Osteocyte (in vitro differentiated cells): ENCODE measurements at places on chromosomes 2 and 18. TPM values are rescaled to one million over a fixed set of nuclear protein-coding genes. Genes with fewer than 3 reads are reported as not detected.

YES1 gene
- total RNA-seq: 37.6 and 44.8 TPM in 2 replicates

SEMA4F gene
- total RNA-seq: 12.1 and 14.2 TPM in 2 replicates

- no peaks in the 10 kb centered on the region for H3K27me3 ChIP-seq
- H3K4me1 ChIP-seq: peaks cover 34% of the 10 kb centered on the region
- DNase-seq: no peak
- no peaks in the 10 kb centered on the region for H3K36me3 ChIP-seq
- H3K27ac ChIP-seq: no peak overlapping the region
Measured at GRCh38 chr2:158777077-158777476, 18.0 kb upstream of the DAPL1 start.

DNA sequence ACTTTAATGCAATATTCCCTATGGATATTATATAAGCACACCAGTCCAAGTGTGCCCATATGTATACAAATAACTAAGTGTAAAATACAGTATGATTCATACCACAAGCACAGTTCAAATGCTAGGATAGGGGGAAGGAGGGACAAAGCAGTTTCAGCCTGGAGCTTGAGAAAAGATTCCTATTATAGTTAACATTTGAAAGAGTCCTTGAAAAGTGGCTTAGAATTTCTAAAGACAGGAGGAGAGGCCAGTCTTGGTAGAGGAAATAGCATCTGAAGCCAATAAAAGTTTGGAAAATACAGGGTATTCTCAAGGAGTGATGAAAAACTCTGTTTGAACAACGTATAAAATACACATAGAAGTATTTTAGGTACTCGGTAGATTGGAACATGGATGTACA, 173.4 kb upstream of the CWC22 start:
- DNase-seq: no peak
- no peak overlapping the region for H3K4me3 ChIP-seq
- H3K36me3 ChIP-seq: no peaks in the 10 kb centered on the region
- H3K27ac ChIP-seq: no peak overlapping the region
- H3K4me1 ChIP-seq: no peaks in the 10 kb centered on the region
- no peaks in the 10 kb centered on the region for H3K27me3 ChIP-seq

DNA sequence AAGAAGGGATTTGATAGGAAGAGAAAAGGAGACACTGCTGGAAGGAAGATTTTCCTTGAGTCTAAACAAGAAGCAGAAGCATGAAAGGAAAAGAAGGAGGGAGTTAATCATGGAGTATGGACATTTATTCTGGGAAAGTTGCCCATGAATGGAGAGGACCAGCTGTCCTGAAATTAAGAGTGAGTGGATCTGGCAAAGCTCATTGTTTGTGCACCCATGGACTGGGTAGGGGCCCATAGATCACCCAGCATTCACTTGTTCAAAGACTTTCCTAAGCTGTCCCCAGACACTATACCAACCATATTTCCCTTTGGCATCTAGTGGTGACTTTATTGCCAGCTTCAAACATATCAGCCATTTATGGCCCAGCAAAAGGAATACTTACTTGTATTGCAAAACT, 422.7 kb downstream of the FBXO15 start:
- no peaks in the 10 kb centered on the region for H3K4me1 ChIP-seq
- H3K36me3 ChIP-seq: no peaks in the 10 kb centered on the region
- H3K4me3 ChIP-seq: no peak overlapping the region
- no peak for DNase-seq

- H3K27me3 ChIP-seq: no peaks in the 10 kb centered on the region
- H3K4me1 ChIP-seq: no peaks in the 10 kb centered on the region
- no peaks in the 10 kb centered on the region for H3K36me3 ChIP-seq
- no peak for DNase-seq
- no peak overlapping the region for H3K27ac ChIP-seq
Measured at GRCh38 chr2:22855081-22855480, 529.9 kb upstream of the KLHL29 start.

DNA sequence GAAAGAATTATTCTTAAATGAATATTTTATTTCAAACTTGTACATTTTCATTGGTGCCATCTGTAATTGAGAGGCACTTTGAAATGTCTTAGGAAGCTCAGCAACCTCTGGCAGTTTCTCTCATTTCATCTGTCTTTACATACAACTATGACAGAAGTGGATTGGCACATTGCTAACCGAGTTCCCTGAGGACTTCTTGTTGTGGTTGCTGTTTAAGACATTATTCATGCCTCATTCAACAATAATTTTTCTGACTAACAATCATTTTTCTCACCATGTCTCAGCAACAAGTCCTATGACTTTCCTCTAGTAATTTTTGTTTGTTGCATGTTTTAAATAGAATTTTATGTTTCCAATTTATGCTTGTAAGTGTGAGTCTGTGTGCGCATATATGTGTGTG, 284.0 kb upstream of the CWC22 start:
- no peaks in the 10 kb centered on the region for H3K36me3 ChIP-seq
- H3K4me3 ChIP-seq: no peak overlapping the region
- no peaks in the 10 kb centered on the region for H3K27me3 ChIP-seq
- peaks cover 7% of the 10 kb centered on the region for H3K4me1 ChIP-seq
- no peak overlapping the region for H3K27ac ChIP-seq

- H3K36me3 ChIP-seq: peaks cover 6% of the 10 kb centered on the region
- no peak overlapping the region for H3K27ac ChIP-seq
- H3K4me3 ChIP-seq: peak overlapping the region; percentile 99
- no peaks in the 10 kb centered on the region for H3K27me3 ChIP-seq
Measured at GRCh38 chr2:196924051-196924450, 2.5 kb downstream of the PGAP1 start.

- H3K27me3 ChIP-seq: no peaks in the 10 kb centered on the region
- H3K4me3 ChIP-seq: no peak overlapping the region
- H3K36me3 ChIP-seq: no peaks in the 10 kb centered on the region
- H3K4me1 ChIP-seq: no peaks in the 10 kb centered on the region
Measured at GRCh38 chr18:22912835-22913234, 20.3 kb upstream of the RBBP8 start.

DNA sequence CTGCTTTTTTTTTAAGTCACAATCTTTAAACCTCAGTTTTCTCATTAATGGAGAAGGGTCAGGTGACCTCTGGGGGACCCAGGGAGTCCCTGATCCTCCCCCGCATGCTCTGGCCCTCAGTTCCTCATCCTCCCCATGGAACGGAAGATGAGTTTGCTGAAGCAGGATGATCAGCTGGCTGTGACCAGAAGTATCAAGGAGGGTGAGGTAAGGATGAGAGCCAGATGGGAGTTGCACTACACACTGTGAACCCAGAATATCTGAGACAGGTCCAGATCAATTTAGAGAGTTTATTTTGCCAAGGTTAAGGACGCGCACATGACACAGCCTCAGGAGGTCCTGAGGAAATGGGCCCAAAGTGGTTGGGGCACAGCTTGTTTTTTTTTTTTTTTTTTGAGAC, 3.8 kb downstream of the CATIP start:
- H3K4me1 ChIP-seq: peaks cover 17% of the 10 kb centered on the region
- H3K27ac ChIP-seq: no peak overlapping the region
- no peak for DNase-seq
- H3K27me3 ChIP-seq: no peaks in the 10 kb centered on the region
- H3K4me3 ChIP-seq: no peak overlapping the region

GRCh38 chr2:142531377-142531776, 346.1 kb upstream of the KYNU start:
- no peaks in the 10 kb centered on the region for H3K36me3 ChIP-seq
- no peaks in the 10 kb centered on the region for H3K4me1 ChIP-seq
- DNase-seq: no peak
- no peaks in the 10 kb centered on the region for H3K27me3 ChIP-seq
- no peak overlapping the region for H3K27ac ChIP-seq
- H3K4me3 ChIP-seq: no peak overlapping the region

GRCh38 chr2:26982102-26982742, 11.8 kb downstream of the MAPRE3 start:
- no peak for DNase-seq
- no peaks in the 10 kb centered on the region for H3K4me1 ChIP-seq
- no peak overlapping the region for H3K4me3 ChIP-seq
- peaks cover 9% of the 10 kb centered on the region for H3K27me3 ChIP-seq

DNA sequence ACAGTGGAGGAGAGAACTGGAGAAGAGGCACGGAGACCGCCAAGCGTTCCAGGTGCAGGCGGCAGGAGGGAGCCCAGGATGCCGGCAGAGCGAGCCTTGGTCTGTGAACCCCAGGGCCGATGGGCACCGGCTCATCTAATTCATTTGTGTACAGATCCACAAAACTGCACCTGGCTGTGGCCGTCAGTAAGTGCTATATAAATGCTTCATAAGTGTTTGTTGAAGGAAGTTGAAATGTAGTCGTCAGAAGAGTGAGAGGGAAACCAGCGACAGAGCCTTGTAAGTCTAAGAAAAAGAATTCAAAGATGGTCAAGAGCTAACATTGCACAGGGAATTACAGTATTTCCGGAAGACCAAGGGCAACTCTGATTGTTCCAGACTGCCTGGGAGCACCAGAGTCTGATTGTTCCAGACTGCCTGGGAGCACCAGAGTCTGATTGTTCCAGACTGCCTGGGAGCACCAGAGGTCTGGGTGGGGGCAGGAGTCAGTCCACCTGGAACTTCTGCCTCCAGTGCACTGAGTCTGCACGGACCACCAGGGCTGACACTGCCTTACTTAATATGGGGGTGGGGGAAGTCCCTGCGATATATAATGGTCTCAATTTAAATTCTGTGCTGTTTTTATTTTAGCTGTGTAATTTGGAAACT, 112.3 kb downstream of the BCL2 start:
- no peak overlapping the region for H3K27ac ChIP-seq
- DNase-seq: no peak
- H3K36me3 ChIP-seq: no peaks in the 10 kb centered on the region
- no peaks in the 10 kb centered on the region for H3K4me1 ChIP-seq
- no peak overlapping the region for H3K4me3 ChIP-seq

GRCh38 chr2:191031256-191031655, 17.3 kb upstream of the STAT1 start:
- no peak overlapping the region for H3K27ac ChIP-seq
- H3K27me3 ChIP-seq: no peaks in the 10 kb centered on the region
- no peak overlapping the region for H3K4me3 ChIP-seq

DNA sequence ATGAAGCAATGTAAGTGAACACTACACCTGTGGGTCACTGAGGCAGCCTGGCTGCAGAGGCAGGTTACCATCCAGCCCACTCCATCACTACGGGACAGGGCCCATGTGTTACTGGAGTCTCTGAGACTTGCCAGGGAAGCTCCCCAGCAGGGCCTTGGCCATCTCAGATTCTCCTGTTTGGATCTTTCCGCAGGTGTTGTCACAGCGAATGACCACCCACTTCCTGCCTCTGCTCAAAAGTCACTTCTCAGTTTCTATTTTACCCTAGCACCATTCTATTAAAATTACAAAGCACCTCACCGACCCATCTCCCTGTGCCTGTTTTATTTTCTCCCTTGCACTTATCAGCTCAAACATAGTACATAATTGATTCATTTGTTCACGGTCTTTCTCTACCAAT, 34.5 kb upstream of the L3MBTL4 start:
- DNase-seq: no peak
- peaks cover 7% of the 10 kb centered on the region for H3K27me3 ChIP-seq
- H3K4me3 ChIP-seq: no peak overlapping the region
- no peaks in the 10 kb centered on the region for H3K36me3 ChIP-seq
- no peaks in the 10 kb centered on the region for H3K4me1 ChIP-seq

GRCh38 chr18:79393635-79394533, 1.8 kb upstream of the NFATC1 start:
- H3K36me3 ChIP-seq: no peaks in the 10 kb centered on the region
- peaks cover 24% of the 10 kb centered on the region for H3K27me3 ChIP-seq
- H3K27ac ChIP-seq: peak overlapping the region; percentile 97
- peaks cover 12% of the 10 kb centered on the region for H3K4me1 ChIP-seq
